ENCODE measurements at places on chromosomes 7 and 10. TPM values are rescaled to one million over a fixed set of nuclear protein-coding genes. Genes with fewer than 3 reads are reported as not detected.

GRCh38 chr10:130635528-130635927 lies 499.3 kb downstream of the GLRX3 start:
- H3K4me3 ChIP-seq, result no peak overlapping the region
- peaks cover 5% of the 10 kb centered on the region for H3K4me1 ChIP-seq
- no peaks in the 10 kb centered on the region for H3K27me3 ChIP-seq

- H3K36me3 ChIP-seq, result no peaks in the 10 kb centered on the region
- peaks cover 13% of the 10 kb centered on the region for H3K27me3 ChIP-seq
- no peak overlapping the region for H3K27ac ChIP-seq
- DNase-seq, result peak; percentile 18
- H3K4me3 ChIP-seq, result peak overlapping the region; percentile 5
Measured at GRCh38 chr7:100167912-100168323, 499 bp downstream of the GAL3ST4 start.

DNA sequence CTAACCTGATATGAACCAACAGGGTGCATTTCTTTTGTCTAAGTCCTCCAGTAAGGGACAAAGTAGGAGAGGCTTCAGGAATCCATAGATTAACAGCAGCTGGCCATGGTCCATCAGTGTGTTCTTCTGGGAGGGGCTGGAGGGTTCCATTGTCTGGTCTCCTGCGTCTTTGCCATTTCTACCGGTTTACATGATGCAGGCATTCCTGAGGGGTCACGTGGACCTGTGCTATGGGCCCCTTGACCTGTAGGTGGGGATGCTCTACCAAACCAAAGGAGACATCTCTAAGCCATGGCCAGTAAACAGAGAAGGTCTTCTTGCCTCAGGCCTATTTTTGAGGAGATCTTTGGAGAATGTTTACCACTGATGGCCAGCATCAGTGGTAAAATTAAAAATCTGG lies 28.7 kb upstream of the HABP2 start:
- H3K27ac ChIP-seq, result no peak overlapping the region
- H3K4me3 ChIP-seq, result no peak overlapping the region
- no peaks in the 10 kb centered on the region for H3K36me3 ChIP-seq
- no peaks in the 10 kb centered on the region for H3K4me1 ChIP-seq
- H3K27me3 ChIP-seq, result no peaks in the 10 kb centered on the region

GRCh38 chr10:67075491-67075971 lies 149.7 kb downstream of the LRRTM3 start:
- no peak for DNase-seq
- H3K27ac ChIP-seq, result peak overlapping the region; percentile 81
- H3K4me3 ChIP-seq, result no peak overlapping the region
- H3K4me1 ChIP-seq, result peaks cover 25% of the 10 kb centered on the region

DNA sequence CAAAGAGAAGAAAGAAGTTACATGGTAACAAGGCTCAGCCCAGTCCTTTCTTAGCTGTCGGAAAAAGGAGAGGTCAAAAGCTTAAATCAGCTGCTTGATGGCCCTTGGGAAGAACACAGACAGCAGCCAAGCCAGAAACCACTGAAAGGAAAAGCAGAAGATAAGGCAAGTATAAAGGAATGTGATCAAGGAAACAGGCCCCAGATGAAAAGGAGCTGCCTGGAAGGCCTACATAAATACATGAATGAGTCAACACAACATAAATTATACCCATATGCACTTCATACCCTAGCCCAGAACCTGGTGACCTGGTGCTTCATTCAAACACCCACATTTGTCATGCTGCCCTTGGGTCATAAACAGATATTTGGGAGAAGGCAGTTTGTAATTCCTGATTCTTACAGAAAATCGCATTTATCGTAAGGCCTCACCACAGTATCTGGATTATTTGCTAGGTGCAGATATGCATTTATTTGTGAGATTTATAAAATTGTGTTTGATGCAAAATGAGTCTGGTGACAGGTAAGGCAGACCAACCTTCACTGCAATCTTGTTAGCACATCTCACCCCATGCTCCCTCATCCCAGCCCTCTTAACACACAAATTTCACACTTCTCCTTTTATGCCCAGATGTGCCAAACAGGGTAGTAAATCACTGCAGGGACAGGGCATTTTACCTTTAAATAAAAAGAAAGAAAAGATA lies 94.9 kb upstream of the KCNIP2 start:
- no peak overlapping the region for H3K4me3 ChIP-seq
- H3K4me1 ChIP-seq, result peaks cover 66% of the 10 kb centered on the region
- no peaks in the 10 kb centered on the region for H3K27me3 ChIP-seq
- DNase-seq, result peak; percentile 31
- no peaks in the 10 kb centered on the region for H3K36me3 ChIP-seq

DNA sequence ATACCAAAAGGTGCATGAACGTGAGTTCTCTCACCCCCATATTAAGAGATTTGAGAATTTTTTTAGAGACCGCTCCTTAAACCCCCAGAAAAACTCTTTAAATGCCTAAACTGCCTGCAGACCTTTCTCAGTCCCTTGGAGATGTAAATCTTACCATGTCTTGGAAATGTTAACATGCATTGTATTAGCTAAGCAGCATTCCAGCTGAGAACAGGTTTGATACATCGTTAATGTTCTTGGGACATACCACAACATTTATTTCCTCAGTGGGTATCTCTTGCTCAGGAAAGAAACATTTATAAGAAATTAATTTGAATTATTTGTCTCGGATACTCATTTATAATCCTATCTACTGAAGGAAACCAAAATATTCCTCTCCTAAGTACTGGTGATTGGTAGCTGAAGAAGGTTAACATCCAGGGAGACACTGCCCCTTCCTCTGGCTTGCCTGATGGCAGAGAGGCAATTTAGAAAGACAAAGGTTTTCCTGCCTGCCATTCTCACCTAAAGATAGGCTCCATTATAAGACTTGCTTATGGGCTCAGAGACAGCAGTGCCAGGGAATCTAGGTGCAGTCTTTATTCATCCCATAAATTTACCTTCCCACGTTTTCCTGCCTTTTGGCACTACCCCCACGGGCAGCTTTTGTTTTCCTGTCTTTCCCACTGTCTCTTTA lies 141.2 kb downstream of the COBL start:
- H3K27me3 ChIP-seq, result no peaks in the 10 kb centered on the region
- no peak overlapping the region for H3K27ac ChIP-seq
- H3K4me3 ChIP-seq, result no peak overlapping the region
- no peak for DNase-seq
- H3K4me1 ChIP-seq, result no peaks in the 10 kb centered on the region

DNA sequence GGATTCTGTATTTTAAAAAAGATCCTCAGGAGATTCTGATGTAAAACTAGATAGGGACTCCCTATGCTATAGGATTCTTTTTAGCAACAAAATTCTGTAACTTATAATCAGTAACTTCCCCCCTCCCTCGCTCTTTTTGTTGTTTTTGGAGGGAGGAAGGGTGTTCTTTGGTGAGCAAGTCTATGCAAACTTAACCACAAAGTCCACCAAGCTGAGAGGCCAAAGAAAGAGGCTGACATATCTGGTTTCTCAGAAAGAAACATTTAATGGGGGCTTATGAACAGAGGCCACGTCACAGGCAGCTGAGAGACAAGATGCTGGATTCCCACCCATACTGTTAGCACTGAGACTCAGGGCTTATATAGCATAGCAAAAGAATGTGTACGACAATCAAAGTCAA lies 14.3 kb upstream of the ABCB5 start:
- DNase-seq, result no peak
- no peaks in the 10 kb centered on the region for H3K4me1 ChIP-seq
- H3K27ac ChIP-seq, result no peak overlapping the region
- no peak overlapping the region for H3K4me3 ChIP-seq
- no peaks in the 10 kb centered on the region for H3K36me3 ChIP-seq

- no peaks in the 10 kb centered on the region for H3K36me3 ChIP-seq
- no peak overlapping the region for H3K4me3 ChIP-seq
- H3K4me1 ChIP-seq, result no peaks in the 10 kb centered on the region
- H3K27me3 ChIP-seq, result no peaks in the 10 kb centered on the region
Measured at GRCh38 chr10:124174071-124174566, 80.7 kb upstream of the CHST15 start.

GRCh38 chr10:114315566-114316420 lies 76.7 kb downstream of the VWA2 start:
- no peak overlapping the region for H3K27ac ChIP-seq
- no peaks in the 10 kb centered on the region for H3K27me3 ChIP-seq
- no peak for DNase-seq

DNA sequence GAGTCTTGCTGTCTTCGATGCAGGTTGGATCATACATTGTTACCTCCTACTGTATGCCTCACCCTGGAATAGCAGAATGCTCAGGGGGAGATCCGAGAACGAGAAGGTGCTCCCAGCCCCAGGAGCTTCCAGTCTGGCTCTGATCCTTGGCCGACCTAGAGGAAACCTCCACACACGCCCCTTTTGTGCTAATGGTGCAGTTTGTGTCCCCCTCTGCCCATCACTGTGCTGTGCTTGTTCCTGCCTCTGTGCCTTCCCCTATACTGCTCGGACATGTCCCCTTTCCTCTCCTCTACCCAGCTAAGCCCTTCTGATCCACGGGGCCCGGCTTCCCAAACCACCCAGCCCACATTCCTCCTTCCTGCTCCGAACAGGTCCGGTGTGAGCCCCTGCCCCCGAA lies 32.5 kb downstream of the ZNF775 start:
- H3K4me1 ChIP-seq, result peaks cover 6% of the 10 kb centered on the region
- no peak overlapping the region for H3K27ac ChIP-seq
- H3K27me3 ChIP-seq, result no peaks in the 10 kb centered on the region
- no peak overlapping the region for H3K4me3 ChIP-seq

GRCh38 chr7:65509368-65510186 lies 135.9 kb downstream of the ZNF92 start:
- peak overlapping the region; percentile 83 for H3K4me3 ChIP-seq
- H3K27ac ChIP-seq, result no peak overlapping the region

- no peaks in the 10 kb centered on the region for H3K36me3 ChIP-seq
- no peaks in the 10 kb centered on the region for H3K4me1 ChIP-seq
- no peaks in the 10 kb centered on the region for H3K27me3 ChIP-seq
- no peak overlapping the region for H3K4me3 ChIP-seq
- H3K27ac ChIP-seq, result no peak overlapping the region
Measured at GRCh38 chr10:86304436-86304835, 62.2 kb downstream of the GRID1 start.

GRCh38 chr7:1331561-1332467 lies 99.1 kb downstream of the UNCX start:
- no peaks in the 10 kb centered on the region for H3K36me3 ChIP-seq
- no peak overlapping the region for H3K4me3 ChIP-seq
- no peaks in the 10 kb centered on the region for H3K4me1 ChIP-seq
- no peaks in the 10 kb centered on the region for H3K27me3 ChIP-seq
- DNase-seq, result no peak
- no peak overlapping the region for H3K27ac ChIP-seq

GRCh38 chr10:127907411-127908105 lies 655 bp downstream of the PTPRE start:
- peaks cover 29% of the 10 kb centered on the region for H3K27me3 ChIP-seq
- no peaks in the 10 kb centered on the region for H3K36me3 ChIP-seq
- H3K27ac ChIP-seq, result no peak overlapping the region
- no peaks in the 10 kb centered on the region for H3K4me1 ChIP-seq

- no peaks in the 10 kb centered on the region for H3K4me1 ChIP-seq
- no peaks in the 10 kb centered on the region for H3K27me3 ChIP-seq
- no peak for DNase-seq
- H3K27ac ChIP-seq, result no peak overlapping the region
Measured at GRCh38 chr10:114188001-114188400, 8.8 kb downstream of the TDRD1 start.

GRCh38 chr10:128708182-128708581 lies 582.0 kb upstream of the MKI67 start:
- no peaks in the 10 kb centered on the region for H3K27me3 ChIP-seq
- H3K36me3 ChIP-seq, result no peaks in the 10 kb centered on the region
- no peak overlapping the region for H3K27ac ChIP-seq
- no peak overlapping the region for H3K4me3 ChIP-seq

- no peak for DNase-seq
- no peaks in the 10 kb centered on the region for H3K27me3 ChIP-seq
- no peak overlapping the region for H3K27ac ChIP-seq
Measured at GRCh38 chr10:11886851-11887250, 63.7 kb downstream of the PROSER2 start.

DNA sequence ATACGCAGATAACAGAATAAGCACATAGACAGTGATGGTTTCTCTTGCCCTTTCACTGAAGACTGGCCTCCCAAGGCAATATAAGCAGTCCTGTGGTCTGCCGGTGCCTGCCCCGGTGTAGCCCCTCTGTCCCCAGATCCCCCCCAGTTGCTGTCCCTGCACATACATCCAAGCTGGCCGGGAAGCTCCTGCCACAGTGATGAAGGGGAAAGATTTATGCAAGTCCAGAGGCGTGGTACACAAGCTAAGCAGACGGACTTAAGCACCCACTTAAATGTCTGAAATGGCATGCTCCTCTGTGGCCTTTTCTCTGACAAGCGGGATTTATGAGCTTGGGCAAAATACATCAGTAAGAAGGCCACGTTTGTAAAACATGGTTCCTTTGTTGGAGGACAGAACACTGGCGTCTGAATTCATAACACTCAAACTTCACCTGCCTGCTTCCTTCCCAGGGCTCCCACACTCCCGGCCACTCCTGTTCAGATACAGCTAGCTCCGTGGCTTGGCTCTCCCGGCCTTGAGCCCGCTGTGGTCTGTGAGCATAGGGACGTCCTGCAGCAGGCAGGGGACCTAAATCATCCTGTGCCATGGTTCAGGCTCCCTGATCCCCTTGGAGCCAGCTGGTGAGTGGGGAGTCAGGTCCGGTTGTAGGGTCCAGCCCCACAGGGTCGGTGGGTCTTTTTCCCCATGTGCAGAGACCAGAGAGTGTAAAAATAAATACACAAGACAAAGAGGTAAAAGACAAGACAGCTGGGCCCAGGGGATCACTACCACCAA lies 61.7 kb upstream of the PPP2R2D start:
- H3K27ac ChIP-seq, result no peak overlapping the region
- no peaks in the 10 kb centered on the region for H3K4me1 ChIP-seq
- no peaks in the 10 kb centered on the region for H3K36me3 ChIP-seq
- H3K27me3 ChIP-seq, result no peaks in the 10 kb centered on the region
- no peak overlapping the region for H3K4me3 ChIP-seq

GRCh38 chr7:141102436-141102835 lies 28.6 kb downstream of the TMEM178B start:
- no peaks in the 10 kb centered on the region for H3K4me1 ChIP-seq
- no peak overlapping the region for H3K27ac ChIP-seq
- no peaks in the 10 kb centered on the region for H3K36me3 ChIP-seq
- no peak for DNase-seq

DNA sequence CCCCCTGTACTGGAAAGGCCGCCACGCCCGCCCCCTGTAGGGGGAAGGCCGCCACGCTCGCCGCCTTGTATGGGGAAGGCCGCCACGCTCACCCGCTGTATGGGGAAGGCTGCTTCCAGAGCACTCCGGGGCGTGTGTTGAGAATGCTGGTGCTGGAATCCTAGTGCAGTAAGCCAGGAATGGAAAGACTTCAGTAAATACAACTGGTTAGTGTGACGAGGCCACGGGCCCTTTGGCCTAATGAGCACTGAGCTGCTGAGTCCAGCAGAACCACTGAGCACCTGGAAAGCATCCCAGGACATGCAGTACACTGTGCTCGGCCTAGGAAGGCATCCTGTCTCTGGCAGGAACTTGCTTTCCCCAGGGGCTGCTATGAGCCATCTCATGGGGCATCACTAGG lies 398.9 kb downstream of the PTPRN2 start:
- no peaks in the 10 kb centered on the region for H3K36me3 ChIP-seq
- no peaks in the 10 kb centered on the region for H3K4me1 ChIP-seq
- H3K27me3 ChIP-seq, result no peaks in the 10 kb centered on the region
- no peak overlapping the region for H3K4me3 ChIP-seq

- no peaks in the 10 kb centered on the region for H3K36me3 ChIP-seq
- H3K4me1 ChIP-seq, result no peaks in the 10 kb centered on the region
- H3K4me3 ChIP-seq, result no peak overlapping the region
- no peak overlapping the region for H3K27ac ChIP-seq
Measured at GRCh38 chr10:128614802-128615553, 488.8 kb upstream of the MKI67 start.

PPP1R17 gene
- total RNA-seq, result not detected

CALN1 gene
- total RNA-seq, result 0.03 TPM

CCDC3 gene
- 4.3 TPM for total RNA-seq

CYP17A1 gene
- not detected for total RNA-seq

GDF2 gene
- 3.5 TPM for total RNA-seq

CDH23 gene
- total RNA-seq, result 0.51 TPM

CUBN gene
- 1.7 TPM for total RNA-seq

SKIDA1 gene
- 42.4 TPM for total RNA-seq
